ENCODE measurements at places on chromosomes 7 and 10. TPM values are rescaled to one million over a fixed set of nuclear protein-coding genes. Genes with fewer than 3 reads are reported as not detected.

MYOF gene
- 332 TPM for total RNA-seq

- no peak overlapping the region for H3K27ac ChIP-seq
- H3K36me3 ChIP-seq, result no peaks in the 10 kb centered on the region
- H3K4me3 ChIP-seq, result no peak overlapping the region
- H3K27me3 ChIP-seq, result no peaks in the 10 kb centered on the region
- DNase-seq, result no peak
Measured at GRCh38 chr10:24289235-24289634, 80.3 kb downstream of the KIAA1217 start.

FAM131B gene
- 3.4 TPM for total RNA-seq

FAM13C gene
- total RNA-seq, result 3.3 TPM

- no peak for DNase-seq
- no peak overlapping the region for H3K4me3 ChIP-seq
- H3K27ac ChIP-seq, result no peak overlapping the region
Measured at GRCh38 chr10:22722626-22723169, 8.3 kb upstream of the PIP4K2A start.

Measured in IMR-90 (cell line).